ENCODE measurements at places on chromosomes 11 and 22.

- DNase-seq: no peak
Measured at GRCh38 chr11:111229604-111230003, 15.9 kb upstream of the POU2AF2 start.

DNA sequence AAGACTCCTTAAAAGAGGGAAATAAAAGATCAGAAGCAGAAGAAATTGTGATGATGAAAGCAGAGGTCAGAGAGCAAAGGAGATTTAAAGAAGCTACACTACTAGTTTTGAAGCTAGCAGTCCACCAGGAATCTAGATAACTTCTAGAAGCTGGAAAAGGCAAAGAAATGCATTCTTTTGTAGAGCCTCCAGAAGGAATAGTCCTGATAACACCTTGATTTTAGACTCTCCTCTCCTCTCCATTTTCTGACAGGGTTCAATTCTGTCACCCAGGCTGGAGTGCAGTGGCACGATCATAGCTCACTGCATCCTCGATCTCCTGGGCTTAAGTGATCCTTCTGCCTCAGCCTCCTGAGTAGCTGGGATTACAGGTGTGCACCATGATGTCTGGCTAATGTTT is 1187.3 kb upstream of the CNTN5 start:
- DNase-seq: no peak

GRCh38 chr22:33076343-33076742 is 18.2 kb upstream of the SYN3 start:
- DNase-seq: no peak

GRCh38 chr22:49296561-49296960 is 531.1 kb downstream of the BRD1 start:
- DNase-seq: no peak

DNA sequence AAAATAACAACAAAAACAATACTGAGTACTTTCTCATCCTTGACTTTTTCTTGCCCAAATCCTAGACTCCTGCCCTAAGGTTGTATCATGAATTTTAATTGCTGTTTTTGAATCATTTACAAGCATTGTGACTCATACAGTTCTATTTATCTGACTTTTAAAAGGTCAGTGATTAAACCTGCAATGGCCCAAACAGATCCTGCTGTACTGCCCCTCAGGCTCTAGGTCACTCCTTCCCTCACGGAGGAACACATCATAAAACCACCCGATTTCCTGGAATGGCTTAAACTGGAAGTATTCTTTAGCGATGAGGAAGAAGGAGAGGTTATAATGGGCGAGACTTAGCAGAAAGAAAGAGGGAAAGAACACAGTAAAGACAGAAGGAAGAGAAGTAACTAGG is 12.3 kb downstream of the ARFGAP3 start:
- no peak for DNase-seq

DNA sequence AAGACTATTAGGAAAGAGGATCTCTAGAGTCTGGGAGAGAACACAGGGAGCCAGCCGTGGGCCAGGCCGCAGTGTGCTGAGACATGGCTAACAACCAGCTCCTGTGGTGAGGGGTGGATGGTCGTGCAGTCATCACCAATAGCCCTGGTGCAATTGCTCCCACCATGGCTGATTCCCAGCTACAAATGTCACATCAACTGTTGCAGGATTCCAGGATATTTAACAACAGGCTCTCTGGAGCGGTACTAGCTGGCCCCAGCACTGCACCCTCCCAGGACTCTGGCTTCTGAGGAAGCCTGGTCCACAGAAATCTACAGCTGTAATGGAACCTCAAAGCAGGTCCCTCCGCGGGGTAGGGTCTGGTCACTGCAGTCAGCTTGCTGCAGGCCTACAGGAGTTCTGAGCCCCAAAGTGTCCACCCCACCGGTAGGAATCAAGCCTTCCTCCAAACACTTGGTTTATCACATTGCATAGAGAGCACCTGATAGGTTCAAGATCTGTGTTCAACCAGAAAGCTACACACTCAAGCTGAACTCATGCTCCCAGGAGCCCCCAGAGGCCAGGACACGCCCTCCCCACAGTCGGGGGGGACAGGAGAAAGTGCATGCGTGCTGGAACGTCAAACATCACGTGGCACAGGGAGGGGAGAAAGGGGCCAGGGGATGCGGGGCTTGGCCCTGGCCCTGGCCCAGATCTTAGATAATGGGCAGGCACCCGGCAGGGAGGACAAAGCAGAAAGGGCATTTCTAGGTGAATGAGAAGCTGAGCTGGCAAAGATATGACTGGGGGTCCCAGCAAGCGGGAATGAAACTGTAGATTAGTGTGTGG is 609.0 kb downstream of the TBC1D22A start:
- no peak for DNase-seq

GRCh38 chr11:62682518-62682917 is 3.6 kb upstream of the UBXN1 start:
- no peak for DNase-seq

DNA sequence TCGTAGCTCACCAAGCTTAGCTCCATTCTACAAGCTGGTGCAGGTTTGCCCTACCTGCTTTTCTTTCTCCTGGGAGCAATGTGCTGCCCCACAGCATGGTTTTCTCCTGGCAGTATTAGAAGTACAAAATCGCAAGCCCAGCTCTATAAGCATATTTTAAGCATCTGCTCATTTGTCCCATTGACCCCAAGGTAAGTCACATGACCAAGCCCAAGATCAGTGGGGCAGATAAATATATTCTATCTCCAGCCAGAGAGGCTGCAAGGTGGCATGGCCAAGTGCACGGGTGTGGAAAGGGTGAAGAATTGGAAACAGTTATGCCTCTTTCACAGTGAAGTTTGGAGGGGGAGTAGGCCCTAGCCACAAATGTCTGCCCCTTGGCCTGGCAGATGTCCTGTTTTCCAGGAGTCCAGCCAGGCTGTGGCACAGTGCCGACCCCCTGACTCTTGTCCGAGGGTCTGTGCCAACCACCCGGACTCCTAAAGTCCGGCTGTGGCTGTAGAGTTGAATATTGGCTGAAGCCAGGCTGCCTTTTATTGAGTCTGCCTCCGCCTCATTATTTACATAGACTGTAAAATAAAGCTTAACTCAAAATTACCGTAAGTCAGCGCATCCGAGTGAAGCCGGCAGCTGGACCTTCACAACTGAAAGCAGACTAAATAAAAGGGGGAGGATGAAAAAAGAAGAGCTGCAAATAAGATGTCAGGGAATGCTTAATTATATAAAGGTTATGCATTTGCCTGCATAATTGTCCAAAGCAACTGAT is 165.7 kb downstream of the COMMD9 start:
- DNase-seq: no peak
